ENCODE measurements at places on chromosomes 13 and 19.
A peak's percentile ranks its signal among the peaks of the same experiment; 100 is the strongest.

GRCh38 chr13:50611117-50611781 lies 232.2 kb downstream of the DLEU7 start:
- DNase-seq = no peak

GRCh38 chr19:38700902-38701454 lies 43.3 kb downstream of the CAPN12 start:
- DNase-seq = no peak

GRCh38 chr13:60482012-60482411 lies 85.0 kb downstream of the TDRD3 start:
- DNase-seq = no peak

- DNase-seq = no peak
These were observed 4.1 kb downstream of the KANK2 start for GRCh38 chr19:11192957-11193939.

GRCh38 chr13:110283736-110284517 lies 23.0 kb downstream of the COL4A1 start:
- no peak for DNase-seq

- no peak for DNase-seq
These were observed 472.2 kb downstream of the LIG4 start for GRCh38 chr13:107743100-107743499.

GRCh38 chr13:65985612-65986011 lies 1244.5 kb downstream of the PCDH9 start:
- DNase-seq = no peak

- DNase-seq = no peak
These were observed 90.7 kb downstream of the GNG7 start for GRCh38 chr19:2611483-2612464.

- DNase-seq = no peak
These were observed 35.8 kb upstream of the SPART start for GRCh38 chr13:36382030-36382429.

- no peak for DNase-seq
These were observed 10.6 kb downstream of the URI1 start for GRCh38 chr19:29952646-29953045.

DNA sequence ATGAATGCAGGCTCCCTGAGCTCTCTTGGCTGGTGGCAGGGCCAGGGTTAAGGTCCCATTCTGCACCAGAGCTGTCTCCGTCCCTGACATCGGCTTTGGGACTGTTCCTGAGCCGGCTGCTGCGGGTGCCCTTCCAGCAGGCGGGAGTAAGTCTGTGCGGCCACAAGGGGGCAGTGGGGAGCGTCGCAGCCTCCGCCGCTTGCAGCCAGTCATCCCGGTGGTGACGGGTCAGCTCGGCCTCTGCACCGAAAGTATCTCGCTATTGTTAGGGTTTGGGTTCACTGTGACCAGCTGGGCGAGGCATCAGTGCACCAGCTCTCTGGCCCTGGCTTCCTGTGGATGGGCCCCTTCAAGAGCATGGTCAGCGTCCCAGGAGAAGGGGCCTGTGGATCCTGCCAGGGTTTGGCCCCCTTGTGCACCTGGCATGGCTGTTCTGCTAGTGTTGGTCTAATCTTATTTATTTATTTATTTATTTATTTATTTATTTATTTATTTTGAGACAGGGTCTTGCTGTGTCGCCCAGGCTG lies 15.1 kb downstream of the NDUFB7 start:
- DNase-seq = peak; percentile 66

DNA sequence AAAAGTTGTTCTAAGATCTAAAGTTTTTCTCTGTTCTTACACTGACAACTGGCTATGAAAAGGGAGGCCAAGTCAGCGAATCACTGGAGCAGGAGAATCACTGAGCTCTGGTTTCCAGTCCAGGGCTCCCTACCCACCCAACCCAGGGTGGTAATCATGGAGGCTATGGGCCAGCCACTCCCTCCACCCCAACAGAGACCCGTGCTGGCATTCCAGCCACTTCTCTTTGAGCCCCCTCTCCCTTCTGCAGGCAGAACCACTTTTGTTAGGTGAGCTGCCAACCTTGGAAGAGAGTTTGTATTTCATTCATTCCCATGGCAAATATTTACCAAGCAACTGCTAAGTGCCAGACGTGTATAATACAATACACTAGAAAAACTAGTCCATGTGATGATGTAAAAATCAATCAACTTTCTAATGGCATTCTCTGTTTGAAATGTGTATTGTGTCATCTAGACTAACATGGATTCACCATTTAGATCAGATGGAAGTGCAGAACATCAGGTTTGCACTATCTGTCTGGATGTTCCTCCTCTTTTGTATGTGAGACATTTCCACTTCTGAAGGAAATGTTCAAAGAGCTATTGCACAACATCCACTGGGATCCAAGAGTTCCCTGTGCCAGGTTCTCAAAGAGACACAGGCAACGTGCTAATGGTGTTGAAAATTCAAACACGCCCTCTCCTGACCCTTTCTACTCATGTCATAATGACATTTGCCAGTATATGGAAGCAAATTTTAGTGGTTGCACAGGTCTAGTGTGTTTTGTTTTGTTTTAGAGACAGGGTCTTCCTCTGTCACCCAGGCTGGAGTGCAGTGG lies 5.3 kb downstream of the MLNR start:
- DNase-seq = no peak

DNA sequence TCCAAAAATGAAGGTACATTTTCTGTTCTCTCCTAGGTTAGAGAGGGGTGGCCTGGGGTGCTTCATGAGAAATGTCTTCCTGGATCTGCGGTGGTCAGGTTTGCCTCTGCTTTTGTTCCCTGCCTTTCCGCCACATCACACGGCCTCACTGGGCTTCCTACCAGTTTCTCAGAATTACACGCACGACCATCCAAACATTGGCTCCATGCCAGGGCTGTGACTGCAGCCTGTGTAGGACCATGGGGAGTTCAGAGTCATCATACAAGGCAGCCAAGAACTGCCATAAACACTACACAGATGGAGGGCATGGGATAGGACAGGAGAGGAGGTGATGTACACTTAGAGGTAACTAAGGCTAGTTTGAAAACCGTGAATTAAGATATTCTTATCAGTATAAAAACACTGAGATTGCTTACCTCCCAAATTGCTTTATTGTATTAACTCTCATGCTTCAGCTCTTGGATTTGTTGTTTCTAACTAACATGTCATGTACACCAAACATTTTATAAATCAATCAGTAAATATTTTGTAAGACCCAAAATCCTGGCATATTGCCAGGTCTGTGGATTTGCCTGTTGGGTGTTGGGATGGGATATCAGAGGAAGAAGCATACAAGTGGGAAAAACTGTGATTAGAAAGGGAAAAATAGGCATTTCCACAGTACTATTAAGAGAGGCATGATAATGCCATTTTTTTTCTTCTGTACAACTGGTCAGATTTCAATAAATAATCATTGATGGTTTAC lies 45.2 kb downstream of the CDADC1 start:
- no peak for DNase-seq

GRCh38 chr13:67630640-67631039 lies 400.5 kb upstream of the PCDH9 start:
- no peak for DNase-seq

GRCh38 chr19:45616704-45617017 lies 14.6 kb upstream of the GPR4 start:
- no peak for DNase-seq

GRCh38 chr13:73809561-73809960 lies 324.6 kb downstream of the KLF12 start:
- DNase-seq = no peak

GRCh38 chr19:58304748-58305064 lies 471 bp upstream of the ERVK3-1 start:
- DNase-seq = no peak

- DNase-seq = no peak
These were observed 12.2 kb upstream of the CDC16 start for GRCh38 chr13:114222461-114222968.

DNA sequence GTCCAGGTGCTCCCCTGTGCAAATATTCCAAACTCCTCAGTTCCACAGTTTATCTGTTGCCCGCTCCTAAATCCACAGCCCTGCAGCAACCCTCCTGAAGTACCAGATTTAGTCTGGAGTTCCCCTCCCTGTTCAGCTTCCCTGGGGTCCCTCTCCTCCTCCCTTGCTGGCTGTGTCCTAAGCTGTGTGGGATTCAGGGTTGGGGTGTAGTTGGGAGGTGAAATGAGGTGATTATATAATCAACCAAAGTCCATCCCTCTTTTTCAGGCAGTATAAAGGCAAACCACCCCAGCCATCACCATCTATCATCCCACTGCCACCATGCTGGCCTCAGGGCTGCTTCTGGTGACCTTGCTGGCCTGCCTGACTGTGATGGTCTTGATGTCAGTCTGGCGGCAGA lies at the start of gene CYP2A13:
Gene CYP2A13, plus strand, starts transcription at position 301 of the 400 bp plus-strand sequence. Its CDS starts 21 bp downstream, at position 322.
- no peak for DNase-seq

GRCh38 chr13:65154661-65155447 lies 2075.3 kb downstream of the PCDH9 start:
- DNase-seq = no peak

DNA sequence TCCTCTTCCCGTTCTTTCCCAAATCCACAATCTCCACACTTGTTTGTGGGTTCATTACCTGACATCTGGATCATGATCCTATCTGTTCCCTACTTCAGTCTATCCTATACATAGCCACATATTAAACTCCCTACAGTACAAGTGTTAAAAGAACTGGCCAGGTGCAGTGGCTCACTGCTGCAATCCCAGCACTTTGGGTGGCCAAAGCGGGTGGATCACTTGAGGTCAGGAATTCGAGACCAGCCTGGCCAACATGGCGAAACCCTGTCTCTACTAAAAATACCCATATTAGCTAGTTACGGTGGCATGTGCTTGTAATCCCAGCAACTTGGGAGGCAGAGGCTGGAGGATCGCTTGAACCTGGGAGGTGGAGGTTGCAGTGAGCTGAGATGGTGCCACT lies 88.3 kb downstream of the TM9SF2 start:
- DNase-seq = no peak

- DNase-seq = no peak
These were observed 209.8 kb downstream of the FGF14 start for GRCh38 chr13:102191951-102192502.
